ENCODE measurements at places on chromosomes 2 and 18. TPM values are rescaled to one million over a fixed set of nuclear protein-coding genes. Genes with fewer than 3 reads are reported as not detected.

DNA sequence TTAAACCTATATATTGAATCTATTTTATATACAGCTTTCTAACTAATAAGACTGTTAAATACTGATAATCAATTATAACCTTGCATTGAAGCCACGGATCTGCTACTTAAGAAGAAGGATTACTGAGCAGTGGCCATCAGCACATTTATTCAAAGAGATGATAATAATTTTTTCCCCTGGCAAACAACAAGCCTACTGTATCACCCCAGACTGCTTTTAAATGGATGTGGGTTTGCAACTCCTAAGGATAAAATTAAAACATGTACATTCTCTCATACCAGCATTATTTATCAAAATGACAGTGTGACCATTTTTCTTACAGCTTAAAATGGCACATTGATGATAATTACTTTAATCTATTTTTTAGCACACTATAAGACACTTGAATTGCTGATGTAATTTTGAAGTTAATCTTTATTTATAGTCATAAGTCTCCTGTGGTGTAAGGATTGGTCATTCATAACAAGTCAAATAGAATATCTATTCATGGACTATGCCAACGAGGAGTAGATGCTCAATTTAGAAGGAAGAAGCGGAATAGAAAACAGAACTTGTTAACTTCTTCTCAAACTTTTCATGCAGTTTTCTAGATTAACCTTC is 517.7 kb downstream of the METTL4 start:
- no peak overlapping the region for H3K27ac ChIP-seq
- no peaks in the 10 kb centered on the region for H3K36me3 ChIP-seq
- no peak overlapping the region for H3K4me3 ChIP-seq

DNA sequence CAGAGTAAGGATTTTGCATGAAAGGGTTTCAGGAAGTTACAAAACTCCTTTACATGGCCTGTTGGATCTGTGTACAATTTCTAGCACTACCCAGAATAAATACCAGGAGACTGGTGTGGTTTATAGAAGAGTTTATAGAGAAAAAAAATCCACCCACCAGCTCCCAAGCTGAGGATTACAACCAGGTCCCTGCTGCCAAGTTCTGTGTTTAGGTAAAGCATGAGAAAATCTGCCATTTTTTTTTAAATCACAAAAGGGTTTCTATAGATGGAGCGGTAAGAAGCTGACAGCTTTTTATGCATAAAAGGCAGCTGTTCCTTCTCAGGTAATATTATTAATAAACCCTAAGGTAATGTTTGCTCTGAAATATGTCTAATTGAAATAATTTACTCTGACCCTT is 545.4 kb upstream of the ZEB2 start:
- no peak overlapping the region for H3K4me3 ChIP-seq
- no peaks in the 10 kb centered on the region for H3K4me1 ChIP-seq
- H3K27ac ChIP-seq: no peak overlapping the region
- H3K36me3 ChIP-seq: no peaks in the 10 kb centered on the region
- peaks cover 2% of the 10 kb centered on the region for H3K27me3 ChIP-seq

- H3K27ac ChIP-seq: no peak overlapping the region
- no peaks in the 10 kb centered on the region for H3K4me1 ChIP-seq
- no peak overlapping the region for H3K4me3 ChIP-seq
- DNase-seq: no peak
- H3K27me3 ChIP-seq: no peaks in the 10 kb centered on the region
Measured at GRCh38 chr2:144830543-144830942, 310.6 kb upstream of the ZEB2 start.

Gene VSNL1
- total RNA-seq: not detected

- no peak overlapping the region for H3K4me3 ChIP-seq
- no peaks in the 10 kb centered on the region for H3K36me3 ChIP-seq
- no peaks in the 10 kb centered on the region for H3K4me1 ChIP-seq
- H3K27me3 ChIP-seq: no peaks in the 10 kb centered on the region
Measured at GRCh38 chr2:132824716-132825115, 154.7 kb upstream of the LYPD1 start.

Gene FKBP7
- total RNA-seq: 4.8 TPM

DNA sequence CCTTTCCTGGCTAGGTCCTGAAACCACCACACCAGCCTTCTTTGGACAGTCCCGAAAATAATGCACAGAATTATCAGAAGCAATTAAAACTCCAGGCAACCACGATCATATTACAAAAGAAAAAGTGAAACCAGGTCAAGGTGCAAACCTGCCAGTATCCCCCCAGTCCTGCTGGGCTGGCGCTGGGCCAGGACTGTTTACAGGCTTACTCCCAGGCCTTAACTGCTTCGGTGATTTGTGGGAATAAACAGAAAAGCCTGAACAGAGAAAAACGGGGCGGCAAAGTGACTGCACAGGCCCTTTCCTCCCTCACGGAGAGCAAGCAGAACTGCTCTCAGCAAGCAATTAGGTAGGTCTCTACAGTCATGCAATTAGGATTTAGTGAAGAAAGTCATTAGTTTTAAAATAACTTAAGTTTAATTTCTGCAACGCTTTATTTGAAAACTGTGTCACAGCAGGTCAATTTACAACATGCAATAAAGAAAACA is 1.3 kb downstream of the HDAC4 start:
- H3K36me3 ChIP-seq: peaks cover 7% of the 10 kb centered on the region
- peak overlapping the region; percentile 86 for H3K27ac ChIP-seq
- peak; percentile 55 for DNase-seq
- peaks cover 41% of the 10 kb centered on the region for H3K4me1 ChIP-seq

Gene AGXT
- total RNA-seq: not detected

Gene REEP1
- total RNA-seq: 0.19 TPM

DNA sequence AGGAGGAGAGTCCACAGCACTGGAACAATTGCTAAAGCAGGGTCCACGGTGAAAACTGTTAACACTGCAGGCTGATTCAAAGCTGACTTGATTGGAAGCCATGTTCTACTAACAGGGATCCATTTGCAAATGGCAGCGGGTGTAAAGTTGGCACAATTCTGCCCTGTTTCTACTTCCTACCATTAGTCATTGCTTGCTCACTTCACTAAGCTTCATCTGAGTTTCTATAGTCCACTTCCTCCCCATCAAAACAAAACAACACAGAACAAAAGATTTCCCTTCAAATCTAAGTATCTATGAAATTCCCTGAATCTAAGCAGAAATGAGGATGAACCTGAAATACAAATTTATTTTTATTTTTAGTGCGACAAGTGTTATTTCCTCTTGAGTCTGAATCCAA is 187.4 kb upstream of the SOX11 start:
- DNase-seq: no peak
- H3K27ac ChIP-seq: no peak overlapping the region
- no peak overlapping the region for H3K4me3 ChIP-seq
- no peaks in the 10 kb centered on the region for H3K36me3 ChIP-seq

DNA sequence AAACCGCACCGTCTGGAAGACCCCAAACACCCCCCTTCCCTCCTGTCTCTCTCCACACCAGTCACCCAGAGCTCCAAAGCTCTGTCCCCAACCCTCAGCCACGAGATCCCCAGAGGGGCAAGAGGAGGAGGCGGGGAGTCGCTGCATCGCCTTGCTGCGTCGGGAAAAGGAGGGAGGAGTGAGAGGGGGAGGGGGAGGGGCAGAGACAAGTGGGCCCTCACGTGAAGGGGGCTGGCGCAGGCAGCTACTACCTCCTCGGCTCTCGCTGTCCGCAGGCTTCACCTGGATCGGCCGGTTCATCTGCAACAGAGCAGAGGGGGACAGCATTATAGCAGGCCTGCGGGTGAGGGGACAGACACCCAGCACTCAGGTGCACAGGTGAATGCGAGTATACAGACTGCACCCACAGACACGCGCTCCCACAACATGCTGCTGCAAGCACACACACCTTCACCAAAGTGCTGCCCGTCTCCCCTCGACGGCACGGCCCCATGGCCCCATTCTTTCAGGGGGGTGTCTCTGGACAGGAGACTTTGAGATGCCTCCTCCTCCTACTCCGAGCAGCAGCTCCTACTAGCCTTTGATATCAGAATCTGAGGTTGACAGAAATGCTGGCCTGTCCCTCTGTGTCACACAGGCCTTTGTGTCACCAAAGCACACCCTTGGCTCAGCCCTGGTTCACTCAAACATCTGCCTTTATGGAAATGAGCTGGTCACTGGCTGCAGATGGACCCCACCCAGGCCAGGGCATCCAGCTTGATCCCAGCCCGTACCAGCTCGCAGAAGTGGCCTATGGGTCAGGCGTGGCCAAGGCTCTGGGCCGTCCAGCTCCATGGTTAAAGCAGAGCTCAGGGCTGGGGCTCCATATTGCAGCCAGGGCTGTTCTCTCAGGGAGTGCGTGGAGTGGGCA is 243.8 kb downstream of the CELF4 start:
- H3K27me3 ChIP-seq: peaks cover 2% of the 10 kb centered on the region
- no peak overlapping the region for H3K4me3 ChIP-seq
- no peaks in the 10 kb centered on the region for H3K4me1 ChIP-seq
- DNase-seq: no peak

- peaks cover 9% of the 10 kb centered on the region for H3K4me1 ChIP-seq
- DNase-seq: no peak
- peaks cover 18% of the 10 kb centered on the region for H3K36me3 ChIP-seq
- H3K27me3 ChIP-seq: no peaks in the 10 kb centered on the region
Measured at GRCh38 chr2:156445296-156446220, 9.4 kb downstream of the GPD2 start.

DNA sequence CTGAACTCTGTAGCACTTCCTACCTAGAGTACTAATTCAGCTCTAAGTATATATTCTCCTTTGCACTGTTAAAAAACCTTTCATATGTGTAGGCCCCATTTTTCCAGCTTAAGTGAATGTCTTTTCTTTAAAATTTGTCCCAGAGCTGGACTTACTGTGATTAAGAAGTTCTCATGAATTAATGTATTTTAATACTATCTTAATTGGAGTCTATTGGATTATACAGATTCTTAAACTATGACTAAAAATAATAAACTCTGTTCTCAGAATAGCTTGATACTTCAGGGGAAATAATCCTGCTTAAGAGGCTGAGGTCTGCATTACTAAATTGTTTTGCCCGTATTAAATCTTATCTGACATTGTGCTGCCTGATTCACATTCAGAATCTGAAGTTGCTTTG is 223.3 kb downstream of the RIT2 start:
- no peak overlapping the region for H3K4me3 ChIP-seq
- no peak for DNase-seq
- H3K4me1 ChIP-seq: no peaks in the 10 kb centered on the region
- H3K36me3 ChIP-seq: no peaks in the 10 kb centered on the region
- no peak overlapping the region for H3K27ac ChIP-seq

GRCh38 chr2:217102956-217103355 is 243.1 kb upstream of the TNP1 start:
- H3K27ac ChIP-seq: no peak overlapping the region
- H3K36me3 ChIP-seq: no peaks in the 10 kb centered on the region
- no peak overlapping the region for H3K4me3 ChIP-seq
- H3K27me3 ChIP-seq: peaks cover 5% of the 10 kb centered on the region
- peaks cover 9% of the 10 kb centered on the region for H3K4me1 ChIP-seq

Gene EHBP1
- 28.5 TPM for total RNA-seq

GRCh38 chr2:204625135-204625534 is 79.9 kb downstream of the PARD3B start:
- peaks cover 9% of the 10 kb centered on the region for H3K27me3 ChIP-seq
- no peak for DNase-seq
- H3K27ac ChIP-seq: no peak overlapping the region
- no peaks in the 10 kb centered on the region for H3K4me1 ChIP-seq
- no peak overlapping the region for H3K4me3 ChIP-seq

DNA sequence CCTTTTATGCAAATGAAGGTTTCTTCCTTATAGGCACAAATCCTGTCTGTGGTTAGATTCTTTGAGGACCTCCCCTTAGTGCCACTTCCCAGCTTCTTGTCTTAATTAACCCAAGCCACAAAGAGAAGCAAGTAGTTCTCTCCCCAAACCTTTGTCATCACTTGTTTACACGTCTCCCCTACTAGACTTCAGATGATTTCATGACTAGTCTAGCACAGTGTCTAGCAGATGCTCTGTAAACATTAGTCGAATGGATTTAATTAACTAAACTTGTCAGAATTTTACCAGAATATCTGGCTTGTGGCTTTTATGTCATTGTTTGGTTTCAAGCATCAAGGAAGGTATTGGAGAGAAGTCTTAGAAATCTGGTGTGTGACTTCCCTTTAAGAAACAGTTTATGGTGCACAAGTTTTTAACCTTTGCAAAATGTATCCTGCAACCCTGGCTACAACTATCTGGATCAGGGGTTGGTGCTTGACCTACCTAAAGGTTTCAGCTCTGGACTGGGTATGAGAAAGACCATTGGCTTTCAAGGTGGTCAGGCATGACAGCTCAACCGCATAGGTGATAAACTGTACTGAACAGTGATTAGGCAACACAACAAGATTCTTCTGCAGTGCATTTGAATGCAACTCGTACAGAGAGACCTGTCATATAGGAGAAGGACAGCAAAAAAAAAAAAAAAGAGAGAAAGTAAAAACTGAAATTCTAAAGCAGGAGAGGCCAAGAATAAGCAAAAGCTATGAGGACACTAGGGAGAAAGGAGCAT is 93.2 kb upstream of the CCDC150 start:
- H3K27me3 ChIP-seq: peaks cover 5% of the 10 kb centered on the region
- no peak overlapping the region for H3K4me3 ChIP-seq
- no peak for DNase-seq
- H3K4me1 ChIP-seq: no peaks in the 10 kb centered on the region
- H3K27ac ChIP-seq: no peak overlapping the region

DNA sequence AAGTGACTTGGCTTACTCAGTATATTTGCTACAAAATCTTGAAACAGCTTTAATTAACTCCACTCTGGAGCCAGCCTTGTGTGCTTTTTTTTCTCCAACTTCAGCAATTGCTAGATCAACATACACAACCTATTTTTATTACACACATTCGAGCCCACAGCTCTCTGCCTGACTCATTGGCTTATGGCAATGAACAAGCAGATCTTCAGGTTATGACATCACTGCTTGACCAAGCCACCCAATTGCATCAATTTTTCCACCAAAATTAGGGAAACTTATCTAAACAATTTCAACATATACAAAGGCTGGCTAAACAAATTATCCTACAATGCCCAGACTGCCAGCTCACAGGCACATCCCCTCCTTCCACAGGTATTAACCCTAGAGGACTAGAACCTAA is 39.6 kb upstream of the PDK1 start:
- H3K4me3 ChIP-seq: no peak overlapping the region
- DNase-seq: no peak
- no peaks in the 10 kb centered on the region for H3K27me3 ChIP-seq
- peaks cover 4% of the 10 kb centered on the region for H3K4me1 ChIP-seq
- H3K27ac ChIP-seq: no peak overlapping the region

- H3K4me1 ChIP-seq: peaks cover 86% of the 10 kb centered on the region
- H3K36me3 ChIP-seq: peaks cover 45% of the 10 kb centered on the region
- DNase-seq: no peak
- H3K27ac ChIP-seq: peak overlapping the region; percentile 51
- no peak overlapping the region for H3K4me3 ChIP-seq
- no peaks in the 10 kb centered on the region for H3K27me3 ChIP-seq
Measured at GRCh38 chr2:6923319-6923718, 6.1 kb downstream of the RNF144A start.

Measured in activated CD4-positive, alpha-beta T cell treated with anti-CD3 and anti-CD28 coated beads for 36 hours (primary cell).